HEK293T (cell line): ENCODE measurements at places on chromosomes 1 and 21.
A peak's percentile ranks its signal among the peaks of the same experiment; 100 is the strongest.

DNA sequence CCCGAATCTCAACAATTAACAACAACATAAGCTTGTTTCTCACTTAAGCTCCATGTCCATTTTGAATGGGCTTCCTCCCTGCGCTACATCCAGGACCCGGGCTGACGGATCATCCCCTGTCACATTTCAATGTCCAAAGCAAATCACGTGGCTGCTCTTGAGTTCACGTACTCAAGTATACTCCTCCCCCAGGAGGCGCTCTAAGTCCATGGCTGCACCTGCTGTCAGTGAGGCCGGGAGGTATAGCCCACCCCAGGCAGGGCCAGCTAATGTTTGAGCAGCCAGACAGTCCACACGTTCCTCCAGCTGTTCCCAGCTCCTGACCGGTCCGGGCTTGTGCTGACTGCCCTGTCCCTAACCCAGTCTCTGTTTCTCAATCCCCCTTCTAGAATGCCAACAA lies 220.8 kb downstream of the SLC35F3 start:
- DNase-seq, result peak; percentile 84

GRCh38 chr1:241839369-241839979 lies 8.5 kb upstream of the EXO1 start:
- DNase-seq, result no peak

DNA sequence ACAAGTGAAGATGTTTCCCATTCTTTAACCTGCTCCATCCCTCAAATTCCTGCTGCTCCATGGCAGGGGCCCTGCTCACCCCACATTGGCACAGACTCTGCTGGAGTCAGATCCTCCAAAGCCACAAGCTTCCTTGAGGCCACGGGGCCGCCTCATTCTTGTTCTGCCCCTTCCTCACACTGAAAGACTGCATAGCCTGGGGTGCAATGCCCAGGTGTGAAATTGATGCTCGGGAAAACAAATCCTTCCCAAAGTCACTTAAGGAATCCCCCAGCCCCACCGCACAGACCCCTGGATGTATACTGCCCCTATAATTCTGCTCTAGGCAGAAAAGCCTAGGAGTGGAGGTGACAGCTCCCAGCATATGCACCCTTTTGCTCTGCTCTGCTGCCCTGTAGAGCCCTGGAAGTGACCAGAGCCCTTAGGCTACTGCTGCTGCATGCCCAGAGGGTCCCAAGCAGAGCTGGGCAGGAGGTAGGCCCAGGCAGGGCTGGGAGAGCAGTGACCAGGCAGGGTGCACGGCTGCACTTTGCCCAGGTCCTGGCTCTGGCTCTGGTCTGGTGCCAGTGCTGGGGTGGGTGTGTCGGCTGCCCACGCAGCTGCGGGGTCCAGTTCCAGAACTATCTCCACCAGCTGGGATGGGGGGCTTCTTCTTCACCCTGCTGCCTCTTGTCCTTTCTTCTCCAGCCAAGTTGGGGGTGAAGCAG lies 1.6 kb downstream of the HES2 start:
- DNase-seq, result no peak

GRCh38 chr1:155127967-155128754 lies 485 bp downstream of the EFNA1 start:
- no peak for DNase-seq

- DNase-seq, result no peak
Measured at GRCh38 chr1:205199931-205200299, 11.6 kb downstream of the DSTYK start.

DNA sequence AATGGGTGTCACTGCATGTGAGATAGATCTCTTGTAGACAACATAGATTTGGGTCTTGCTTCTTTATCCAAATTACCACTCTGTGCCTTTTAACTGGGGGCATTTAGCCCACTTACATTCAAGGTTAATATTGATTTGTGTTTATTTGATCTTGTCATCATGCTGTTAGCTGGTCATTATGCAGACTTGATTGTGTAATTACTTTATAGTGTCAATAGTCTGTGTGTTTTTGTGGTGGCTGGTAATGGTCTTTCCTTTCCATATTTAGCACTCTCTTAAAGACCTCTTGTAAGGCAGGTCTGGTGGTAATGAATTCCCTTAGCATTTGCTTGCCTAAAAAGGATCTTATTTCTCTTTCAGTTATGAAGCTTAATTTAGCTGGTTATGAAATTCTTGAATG lies 29.6 kb downstream of the ZNF691 start:
- DNase-seq, result no peak

DNA sequence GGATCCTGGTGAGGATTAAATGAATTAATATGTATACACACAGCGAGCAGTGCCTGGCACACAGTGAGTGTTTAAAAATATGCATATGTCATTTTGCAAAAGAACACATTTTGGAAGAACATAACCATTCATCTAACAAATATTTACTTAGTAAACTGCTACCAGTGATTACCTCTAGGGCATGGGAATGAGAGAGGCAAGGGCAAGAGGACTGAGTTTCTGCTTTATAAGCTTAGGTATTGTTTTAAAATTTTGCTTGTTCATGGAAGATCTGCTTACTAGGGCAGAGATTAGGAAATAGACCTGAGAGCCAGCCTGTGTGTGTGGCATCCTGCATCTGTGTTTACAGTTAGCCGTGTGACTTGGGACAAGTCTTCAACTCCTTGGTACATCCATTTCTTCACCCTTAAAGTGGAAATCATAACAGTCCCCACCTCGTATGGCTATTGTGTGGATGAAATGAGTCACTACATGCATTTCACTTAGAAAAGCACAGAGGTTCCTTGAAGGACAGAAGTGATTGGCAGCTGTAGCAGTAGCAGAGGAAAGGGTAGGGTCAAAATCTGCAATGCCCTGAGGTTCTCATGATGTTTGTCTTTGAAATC lies 198.5 kb upstream of the FMN2 start:
- no peak for DNase-seq

DNA sequence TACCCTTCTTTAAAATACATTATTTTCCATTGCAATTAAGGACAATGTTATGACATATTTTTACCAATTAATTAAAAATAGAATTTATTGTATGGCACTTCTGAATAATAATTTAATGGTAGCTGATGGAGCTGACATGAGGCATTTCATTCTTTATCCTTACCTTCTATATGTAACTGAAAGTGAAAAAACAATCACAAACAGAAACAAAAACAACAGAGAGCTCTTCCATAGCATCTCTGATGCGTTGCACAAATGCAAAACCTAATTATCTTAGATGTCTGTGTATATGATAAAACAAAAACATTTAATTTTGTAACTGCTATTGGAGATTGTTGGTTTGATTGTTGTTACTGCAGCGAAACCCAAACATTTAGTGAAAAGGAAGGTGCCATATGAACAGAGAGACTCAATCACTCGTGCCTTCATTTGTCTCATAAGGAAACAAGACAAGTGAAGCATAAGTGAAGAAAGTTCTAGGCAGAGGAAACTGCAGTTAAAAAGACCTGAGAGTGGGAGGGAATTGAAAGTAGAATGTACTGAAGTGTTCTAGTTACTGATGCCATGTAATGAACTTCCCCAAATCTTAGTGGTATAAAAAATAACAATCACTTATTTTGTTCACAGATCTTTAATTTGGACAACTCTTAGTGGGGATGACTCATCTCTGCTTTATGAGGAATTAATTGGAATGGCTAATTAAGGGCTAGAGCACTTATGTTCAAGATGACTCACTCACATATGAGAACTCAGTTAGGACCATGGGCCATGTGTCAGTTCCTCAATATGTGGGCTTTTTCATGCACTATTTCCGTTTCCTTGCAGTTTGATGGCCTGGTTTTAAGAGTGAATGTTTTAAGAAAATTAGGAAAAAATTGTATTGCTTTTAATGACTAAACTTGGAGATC lies 245.0 kb upstream of the OLFM3 start:
- no peak for DNase-seq

- no peak for DNase-seq
Measured at GRCh38 chr1:64877151-64877550, 89.2 kb downstream of the JAK1 start.

- peak; percentile 80 for DNase-seq
Measured at GRCh38 chr1:6041432-6042062, 4.1 kb upstream of the KCNAB2 start.

GRCh38 chr1:241742084-241742483 lies 90.0 kb downstream of the WDR64 start:
- no peak for DNase-seq

DNA sequence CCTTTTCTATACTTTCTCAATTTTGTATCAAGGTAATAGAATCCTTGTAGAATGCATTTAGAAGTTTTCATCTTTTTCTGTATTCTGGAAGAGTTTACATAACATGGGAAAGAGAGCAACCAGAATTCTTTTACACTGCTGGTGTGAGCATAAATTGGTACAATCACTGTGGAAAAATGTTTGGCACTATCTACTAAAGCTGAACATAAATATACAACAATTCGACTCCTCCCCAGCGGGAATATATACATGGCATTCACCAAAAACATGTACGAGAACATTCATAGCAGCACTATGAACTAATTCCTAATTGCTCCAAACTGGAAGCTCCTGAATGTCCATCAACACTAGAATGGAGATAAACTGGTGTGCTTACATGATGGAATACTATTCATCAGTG lies 1.8 kb upstream of the ACBD6 start:
- DNase-seq, result no peak

- DNase-seq, result no peak
Measured at GRCh38 chr1:101431956-101432510, 195.2 kb downstream of the S1PR1 start.

DNA sequence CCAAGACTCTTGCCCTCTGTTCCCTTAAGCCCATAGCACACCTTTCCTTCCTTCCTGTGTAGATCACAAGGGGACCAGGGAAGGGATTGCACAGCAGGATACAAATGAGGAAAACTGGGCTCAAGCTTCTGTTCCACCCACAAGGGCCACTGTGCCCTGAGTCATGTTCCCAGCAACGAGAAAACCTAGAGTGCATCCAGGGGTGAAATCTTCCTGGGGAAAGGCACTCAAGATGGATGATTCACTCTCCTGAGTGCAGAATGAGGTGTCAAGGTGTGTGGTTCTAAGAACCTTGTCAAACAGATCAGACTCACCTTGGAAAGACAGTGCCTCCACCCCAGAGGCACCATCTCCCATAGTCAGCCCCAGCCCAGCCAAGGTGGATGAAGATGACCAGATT lies 40.7 kb upstream of the EYA3 start:
- no peak for DNase-seq

DNA sequence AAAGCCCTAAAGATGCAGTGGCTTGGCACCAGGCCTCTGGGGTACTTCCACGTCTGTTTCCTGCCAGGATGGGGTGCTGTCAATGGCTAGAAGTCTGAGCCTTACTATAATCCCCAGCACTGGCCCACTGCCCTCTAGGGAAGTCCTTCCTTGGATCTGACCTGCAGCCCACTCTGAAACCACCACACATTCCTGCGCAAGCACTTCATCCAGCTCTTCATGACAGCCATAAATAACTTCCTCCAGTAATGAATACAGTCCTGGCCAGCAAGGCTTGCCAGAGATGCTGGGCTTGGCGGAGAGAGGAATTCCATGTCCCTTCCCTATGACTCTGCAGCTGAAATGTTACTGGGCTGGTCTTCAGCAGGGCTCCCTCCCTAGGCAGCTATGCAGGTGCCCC lies 32.6 kb downstream of the ALPL start:
- DNase-seq, result no peak

- DNase-seq, result no peak
Measured at GRCh38 chr1:193185211-193185610, 1.2 kb downstream of the B3GALT2 start.

- DNase-seq, result no peak
Measured at GRCh38 chr1:50631161-50631560, 207.9 kb upstream of the DMRTA2 start.

GRCh38 chr1:228434689-228435088 lies 18.0 kb upstream of the TRIM17 start:
- DNase-seq, result no peak

DNA sequence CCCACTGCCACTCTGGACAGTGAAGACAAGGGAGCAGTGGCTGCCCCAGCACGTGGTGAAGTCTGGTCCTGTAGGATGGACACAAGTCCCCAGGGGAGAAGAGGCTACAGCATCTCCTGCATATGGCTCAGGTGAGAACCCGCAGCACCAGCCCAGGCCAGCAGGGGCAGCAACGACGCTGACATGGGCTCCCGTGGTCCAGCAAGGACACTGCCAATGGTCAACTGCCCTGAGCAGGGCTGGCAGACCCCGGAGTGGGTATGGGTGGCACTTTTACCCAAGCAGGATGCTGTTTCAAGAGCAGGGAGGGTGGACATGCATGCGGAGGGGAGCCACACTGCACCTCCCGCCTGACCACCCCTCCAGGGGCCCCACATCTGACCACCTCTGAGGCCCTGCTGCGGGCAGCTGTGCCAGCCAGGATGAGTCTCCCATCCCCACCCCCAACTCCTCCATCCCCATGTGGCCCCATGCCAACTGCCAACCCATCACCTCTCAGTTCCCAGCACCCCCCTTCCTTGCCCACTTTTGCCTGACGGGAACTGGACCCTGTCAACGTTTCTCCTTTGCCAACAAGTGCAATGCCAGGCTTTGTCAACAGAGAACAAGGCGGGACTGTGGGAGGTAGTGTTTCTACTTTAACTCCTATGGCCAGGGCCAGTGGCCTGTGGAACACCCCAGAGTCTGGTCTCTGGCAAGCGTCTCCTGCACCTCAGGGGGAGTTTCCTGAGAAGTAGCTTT lies 8.6 kb downstream of the MORN1 start:
- DNase-seq, result peak; percentile 62

DNA sequence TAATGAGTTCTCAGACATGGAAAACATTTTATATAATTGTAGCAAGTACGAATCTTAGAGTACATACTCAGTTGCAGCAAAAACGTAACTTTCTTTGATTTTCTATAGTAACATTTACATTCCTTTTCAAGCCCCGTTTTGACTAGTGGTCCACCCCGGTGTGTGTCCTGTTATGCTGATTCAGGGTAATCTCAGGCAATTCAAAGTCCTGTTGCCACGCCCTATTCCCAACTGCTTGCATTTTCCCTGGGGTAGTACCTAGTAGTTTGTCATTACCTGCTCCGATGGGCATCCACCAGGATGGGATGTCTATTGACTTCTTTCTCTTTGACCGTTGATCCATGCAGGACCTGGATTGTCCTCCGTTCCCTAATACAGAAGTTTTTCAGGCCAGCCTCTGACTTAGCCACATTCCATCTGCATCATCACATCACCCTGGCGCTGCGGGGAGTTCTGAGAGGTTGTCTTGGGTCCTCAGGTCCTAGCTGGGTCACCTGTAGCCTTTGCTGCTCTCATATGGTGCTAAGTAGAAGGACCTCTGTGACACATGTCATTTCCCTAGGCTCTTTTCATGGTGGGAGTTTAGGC lies 15.0 kb upstream of the FCAMR start:
- DNase-seq, result no peak
